Activated naive CD8-positive, alpha-beta T cell treated with anti-CD3 and anti-CD28 coated beads, Interleukin-2, amount 50 U/mL, for 24 hours (primary cell): ENCODE measurements at places on chromosomes 7 and 10.

DNA sequence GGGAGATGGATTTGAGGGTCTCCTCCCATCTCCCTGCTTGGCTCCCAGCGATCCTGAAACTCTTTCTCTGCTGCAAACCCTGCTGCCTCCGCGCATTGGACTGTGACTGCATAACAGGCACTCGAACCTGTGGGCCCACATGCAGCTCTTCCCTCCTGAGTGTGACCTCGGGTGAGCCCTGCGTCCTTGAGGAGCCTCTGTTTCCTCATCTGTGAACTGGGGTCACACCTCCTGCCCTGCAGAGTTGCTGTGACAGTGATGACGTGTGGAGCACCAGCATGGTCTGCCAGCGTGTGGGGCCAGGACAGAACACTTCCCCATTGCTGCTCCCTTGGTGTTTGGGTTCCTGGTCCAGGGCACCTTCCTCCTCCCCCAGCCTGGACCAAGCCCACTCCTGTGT, 46.9 kb upstream of the PSMG3 start:
- H3K4me1 ChIP-seq: no peaks in the 10 kb centered on the region
- no peak overlapping the region for H3K27ac ChIP-seq
- peaks cover 2% of the 10 kb centered on the region for H3K27me3 ChIP-seq
- H3K4me3 ChIP-seq: no peak overlapping the region

DNA sequence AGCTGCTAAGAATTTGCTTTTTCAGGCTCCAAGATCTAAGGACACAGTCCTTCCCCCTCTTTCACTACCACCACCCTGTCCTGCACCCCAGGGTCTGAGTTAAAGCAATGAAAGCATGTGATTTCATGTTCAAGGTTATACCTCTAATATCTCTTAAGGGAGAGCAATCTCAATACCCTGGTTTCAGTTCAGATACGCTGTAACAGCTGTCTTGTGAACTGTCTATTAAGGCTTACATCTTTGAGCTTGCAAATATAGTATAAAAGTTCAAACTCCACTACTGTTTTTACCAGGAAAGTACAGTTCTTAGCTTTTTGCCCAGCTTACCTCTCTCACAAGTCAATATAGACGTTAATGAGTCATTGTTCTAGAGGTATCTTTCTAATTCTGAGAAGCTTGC, 2.6 kb downstream of the CPVL start:
- no peaks in the 10 kb centered on the region for H3K4me1 ChIP-seq
- H3K27ac ChIP-seq: no peak overlapping the region
- H3K4me3 ChIP-seq: no peak overlapping the region
- H3K27me3 ChIP-seq: peaks cover 51% of the 10 kb centered on the region
- no peak for DNase-seq

DNA sequence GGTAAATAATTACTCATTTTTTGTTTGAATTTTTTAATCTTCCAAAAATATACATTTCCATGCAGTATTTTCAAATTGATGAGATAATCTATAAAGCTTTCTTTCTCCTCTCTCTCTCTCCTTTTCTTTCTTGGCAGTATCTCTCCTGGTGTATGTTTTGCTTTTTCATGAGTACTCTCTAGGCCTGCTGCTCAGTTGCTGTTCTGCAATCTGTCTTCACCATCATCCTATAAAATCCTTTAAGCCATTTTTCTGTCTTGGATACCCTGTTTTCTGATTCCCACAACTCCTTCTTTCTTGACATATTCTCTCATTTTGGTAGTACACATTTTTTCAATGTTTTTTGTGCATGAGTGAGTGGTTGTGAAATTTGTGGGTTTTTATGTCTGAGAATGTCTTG, 1558.1 kb upstream of the LRRTM3 start:
- no peak overlapping the region for H3K4me3 ChIP-seq
- no peak for DNase-seq
- no peaks in the 10 kb centered on the region for H3K36me3 ChIP-seq
- no peaks in the 10 kb centered on the region for H3K27me3 ChIP-seq
- H3K27ac ChIP-seq: no peak overlapping the region

DNA sequence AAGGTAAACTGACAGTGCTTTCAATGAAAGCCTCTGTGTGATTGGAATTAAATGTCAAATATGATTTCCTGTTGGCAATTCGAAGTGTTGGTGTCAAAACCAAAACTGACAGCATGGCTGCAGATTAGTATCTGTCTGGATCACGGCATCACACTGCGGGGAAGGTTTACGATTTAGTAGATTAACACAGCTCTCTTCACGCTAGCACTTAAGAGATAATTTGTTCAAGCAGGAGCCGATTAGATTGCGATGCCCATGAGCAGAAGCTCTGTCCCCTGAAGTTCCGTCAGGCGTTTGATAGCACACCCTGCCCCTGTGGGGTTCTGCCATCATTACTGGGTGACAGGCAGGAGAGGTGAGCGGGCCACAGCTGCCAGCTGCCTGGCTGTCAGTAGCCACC, 279.5 kb upstream of the AUTS2 start:
- H3K36me3 ChIP-seq: no peaks in the 10 kb centered on the region
- H3K4me3 ChIP-seq: no peak overlapping the region
- H3K27me3 ChIP-seq: no peaks in the 10 kb centered on the region
- no peak overlapping the region for H3K27ac ChIP-seq
- H3K4me1 ChIP-seq: no peaks in the 10 kb centered on the region
- no peak for DNase-seq

GRCh38 chr7:73966062-73966940, 61.7 kb upstream of the ELN start:
- no peak overlapping the region for H3K4me3 ChIP-seq
- H3K4me1 ChIP-seq: no peaks in the 10 kb centered on the region
- H3K36me3 ChIP-seq: peaks cover 6% of the 10 kb centered on the region

DNA sequence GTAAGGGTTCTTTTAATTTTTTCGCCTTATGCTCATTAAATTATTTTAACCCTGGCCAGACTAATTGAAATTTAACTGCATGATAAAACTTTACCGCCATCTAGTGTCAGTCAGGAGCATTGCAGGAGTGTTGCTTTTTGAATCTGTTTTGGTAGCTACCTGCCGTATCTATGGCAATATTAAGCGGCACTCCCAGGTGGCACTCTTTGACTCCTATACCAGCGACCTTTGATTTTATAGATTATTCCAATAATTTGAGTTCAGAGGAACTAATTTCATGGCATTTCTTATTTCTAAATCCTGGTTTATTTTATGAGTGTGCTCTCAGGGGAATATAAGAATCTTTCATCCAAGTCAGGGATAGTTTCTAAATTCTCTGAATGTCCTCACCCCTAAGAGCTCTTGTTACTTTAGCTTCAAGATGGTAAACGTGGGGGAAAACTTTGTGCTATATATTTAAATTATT, 198.9 kb downstream of the REEP3 start:
- no peak overlapping the region for H3K4me3 ChIP-seq
- DNase-seq: peak; percentile 40
- no peaks in the 10 kb centered on the region for H3K36me3 ChIP-seq

DNA sequence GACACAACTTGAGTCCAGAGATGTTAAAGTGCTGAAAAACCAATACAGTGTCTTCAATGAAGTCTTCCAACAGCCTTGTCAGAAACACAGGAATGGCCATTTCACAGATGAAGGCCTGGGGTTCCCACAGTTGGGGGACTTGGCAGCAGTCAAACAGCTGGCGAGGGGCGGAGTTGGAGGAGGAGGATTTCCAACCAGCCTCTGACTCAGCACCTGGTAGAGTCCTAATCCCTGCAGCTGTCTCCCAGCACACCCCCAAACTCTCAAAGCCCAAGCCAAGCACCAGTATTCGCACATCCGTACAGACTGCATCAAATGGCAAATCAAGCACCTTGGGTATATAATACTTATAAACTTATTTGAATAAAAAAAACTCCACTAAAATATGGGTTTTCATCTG, 28.0 kb downstream of the CTBP2 start:
- no peaks in the 10 kb centered on the region for H3K36me3 ChIP-seq
- peaks cover 4% of the 10 kb centered on the region for H3K4me1 ChIP-seq
- H3K27me3 ChIP-seq: peaks cover 7% of the 10 kb centered on the region
- H3K4me3 ChIP-seq: no peak overlapping the region

DNA sequence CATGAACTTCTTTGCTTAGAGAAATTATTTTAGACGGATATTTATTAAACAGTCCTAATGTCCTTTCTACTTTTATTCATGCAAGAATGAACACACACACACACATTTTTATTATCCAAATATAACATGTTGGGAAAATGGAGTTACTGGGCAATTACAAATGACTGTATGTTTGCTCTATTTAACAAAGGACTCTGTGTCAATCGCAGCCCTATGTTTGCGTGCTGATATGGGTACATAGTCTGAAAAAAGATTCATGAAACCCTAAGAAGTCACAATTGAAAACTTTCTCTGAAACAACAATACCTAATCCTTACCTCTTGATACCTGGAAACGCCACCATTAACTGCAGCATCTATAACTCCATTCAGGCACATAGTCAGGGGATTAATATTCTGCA, 184.7 kb upstream of the IMMP2L start:
- no peaks in the 10 kb centered on the region for H3K4me1 ChIP-seq
- no peak for DNase-seq
- H3K36me3 ChIP-seq: no peaks in the 10 kb centered on the region
- peaks cover 7% of the 10 kb centered on the region for H3K27me3 ChIP-seq
- no peak overlapping the region for H3K27ac ChIP-seq

- DNase-seq: no peak
- H3K4me3 ChIP-seq: no peak overlapping the region
- H3K27me3 ChIP-seq: no peaks in the 10 kb centered on the region
- H3K27ac ChIP-seq: no peak overlapping the region
Observed at GRCh38 chr10:16689227-16689626, 128.0 kb downstream of the RSU1 start.

DNA sequence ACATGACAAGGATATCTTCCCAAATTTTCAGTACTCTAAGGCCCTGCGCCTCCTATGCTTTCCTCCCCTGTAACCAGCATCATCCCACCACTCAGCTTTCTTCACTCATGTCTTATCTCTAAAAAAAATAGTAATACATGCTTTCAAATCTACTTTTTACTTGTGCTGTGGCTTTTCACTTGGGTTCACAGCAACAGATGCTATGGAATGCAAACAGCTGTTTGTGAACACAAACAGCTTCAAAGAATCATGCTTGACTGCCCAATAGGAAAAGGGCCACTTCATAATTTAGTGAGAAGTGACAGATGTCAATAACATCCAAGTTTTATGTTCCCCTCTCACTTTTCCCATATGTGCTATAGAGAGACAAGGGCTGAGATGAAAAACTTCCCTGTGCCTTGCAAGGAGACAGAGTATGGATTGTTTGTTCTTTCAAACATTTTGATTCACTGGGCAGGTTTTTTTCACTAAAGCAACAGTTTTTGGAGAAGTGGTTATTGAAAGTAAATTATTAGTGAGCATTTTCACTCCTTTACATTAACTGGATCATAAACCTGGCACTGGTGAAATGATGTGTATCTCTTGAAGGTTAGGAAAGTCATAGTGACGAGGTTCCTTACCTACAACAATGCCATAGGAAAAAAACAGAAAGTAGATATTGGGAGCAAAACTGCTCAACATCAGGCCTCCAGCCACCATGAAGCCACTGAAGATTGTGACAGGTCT, 37.3 kb downstream of the SLC16A9 start:
- peaks cover 3% of the 10 kb centered on the region for H3K27me3 ChIP-seq
- no peaks in the 10 kb centered on the region for H3K36me3 ChIP-seq
- no peak overlapping the region for H3K27ac ChIP-seq
- H3K4me3 ChIP-seq: no peak overlapping the region

- DNase-seq: no peak
- no peaks in the 10 kb centered on the region for H3K27me3 ChIP-seq
- peaks cover 6% of the 10 kb centered on the region for H3K4me1 ChIP-seq
- H3K36me3 ChIP-seq: no peaks in the 10 kb centered on the region
Observed at GRCh38 chr10:96238646-96239623, 32.4 kb downstream of the BLNK start.

GRCh38 chr7:91692800-91693199, 187.7 kb downstream of the MTERF1 start:
- DNase-seq: no peak
- H3K36me3 ChIP-seq: no peaks in the 10 kb centered on the region
- H3K4me1 ChIP-seq: no peaks in the 10 kb centered on the region
- no peaks in the 10 kb centered on the region for H3K27me3 ChIP-seq
- no peak overlapping the region for H3K4me3 ChIP-seq

- no peak overlapping the region for H3K27ac ChIP-seq
- H3K36me3 ChIP-seq: no peaks in the 10 kb centered on the region
- no peak overlapping the region for H3K4me3 ChIP-seq
- DNase-seq: no peak
Observed at GRCh38 chr7:145698526-145699262, 417.9 kb upstream of the CNTNAP2 start.

- DNase-seq: no peak
- H3K4me1 ChIP-seq: peaks cover 3% of the 10 kb centered on the region
- no peaks in the 10 kb centered on the region for H3K27me3 ChIP-seq
- no peak overlapping the region for H3K4me3 ChIP-seq
- no peak overlapping the region for H3K27ac ChIP-seq
Observed at GRCh38 chr10:101441541-101442455, 87.8 kb downstream of the BTRC start.

DNA sequence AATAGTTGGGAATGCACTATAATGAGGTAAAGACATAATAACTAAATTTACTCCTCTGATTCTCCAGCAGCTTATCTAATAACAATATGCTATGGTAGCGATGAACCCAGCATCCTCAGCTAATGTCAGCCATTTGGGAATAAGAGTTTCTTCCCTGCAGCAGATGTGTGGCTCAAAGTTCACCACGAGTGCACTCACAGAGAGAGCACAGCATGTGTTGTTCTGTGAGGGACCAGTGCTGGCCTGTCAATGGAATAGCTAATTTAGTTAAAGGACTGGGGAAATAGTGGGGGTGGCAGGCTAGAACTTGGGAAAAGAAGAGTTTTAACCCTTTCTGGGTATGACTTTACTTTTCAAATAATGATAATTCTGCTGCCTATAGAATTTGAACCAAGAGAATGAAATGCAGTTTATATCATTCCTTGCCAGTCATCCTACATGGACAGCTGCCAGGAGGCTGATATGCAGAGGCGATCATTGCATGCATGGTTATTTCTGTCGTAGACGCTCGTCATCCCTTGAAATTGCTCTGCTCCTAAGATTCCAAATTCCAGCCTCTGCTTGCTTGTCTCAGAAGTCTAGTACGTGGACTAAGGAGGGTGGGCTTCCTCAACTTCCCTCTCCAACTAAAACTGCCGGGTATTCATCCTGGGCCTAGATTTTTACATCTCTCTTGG, 355.6 kb downstream of the RNLS start:
- H3K27me3 ChIP-seq: no peaks in the 10 kb centered on the region
- H3K36me3 ChIP-seq: no peaks in the 10 kb centered on the region
- H3K4me1 ChIP-seq: no peaks in the 10 kb centered on the region

GRCh38 chr10:70659306-70659705, 13.0 kb upstream of the ADAMTS14 start:
- no peaks in the 10 kb centered on the region for H3K36me3 ChIP-seq
- no peak for DNase-seq
- H3K4me1 ChIP-seq: peaks cover 22% of the 10 kb centered on the region
- peaks cover 12% of the 10 kb centered on the region for H3K27me3 ChIP-seq
- no peak overlapping the region for H3K27ac ChIP-seq
- no peak overlapping the region for H3K4me3 ChIP-seq
